Activated naive CD4-positive, alpha-beta T cell treated with anti-CD3 and anti-CD28 coated beads for 36 hours (primary cell): ENCODE measurements at places on chromosomes 2 and 18.

DNA sequence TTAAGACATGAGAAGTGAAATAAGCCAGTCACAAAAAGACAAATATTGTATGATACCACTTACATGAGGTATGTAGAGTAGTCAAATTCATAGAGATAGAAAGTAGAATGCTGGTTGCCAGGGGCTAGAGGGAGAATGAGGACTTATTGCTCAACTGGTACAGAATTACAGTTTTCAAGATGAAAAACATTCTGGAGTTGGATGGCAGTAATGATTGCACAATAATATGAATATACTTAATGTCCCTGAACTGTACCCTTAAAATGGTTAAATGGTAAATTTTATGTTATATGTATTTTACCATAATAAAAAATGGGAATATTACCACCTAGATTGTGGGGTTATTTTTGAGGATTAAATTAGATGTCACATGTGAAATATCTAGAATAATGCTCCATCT lies 341.2 kb downstream of the CLIP4 start:
- DNase-seq: no peak

- DNase-seq: no peak
Observed at GRCh38 chr2:120624738-120625446, 110.8 kb upstream of the GLI2 start.

DNA sequence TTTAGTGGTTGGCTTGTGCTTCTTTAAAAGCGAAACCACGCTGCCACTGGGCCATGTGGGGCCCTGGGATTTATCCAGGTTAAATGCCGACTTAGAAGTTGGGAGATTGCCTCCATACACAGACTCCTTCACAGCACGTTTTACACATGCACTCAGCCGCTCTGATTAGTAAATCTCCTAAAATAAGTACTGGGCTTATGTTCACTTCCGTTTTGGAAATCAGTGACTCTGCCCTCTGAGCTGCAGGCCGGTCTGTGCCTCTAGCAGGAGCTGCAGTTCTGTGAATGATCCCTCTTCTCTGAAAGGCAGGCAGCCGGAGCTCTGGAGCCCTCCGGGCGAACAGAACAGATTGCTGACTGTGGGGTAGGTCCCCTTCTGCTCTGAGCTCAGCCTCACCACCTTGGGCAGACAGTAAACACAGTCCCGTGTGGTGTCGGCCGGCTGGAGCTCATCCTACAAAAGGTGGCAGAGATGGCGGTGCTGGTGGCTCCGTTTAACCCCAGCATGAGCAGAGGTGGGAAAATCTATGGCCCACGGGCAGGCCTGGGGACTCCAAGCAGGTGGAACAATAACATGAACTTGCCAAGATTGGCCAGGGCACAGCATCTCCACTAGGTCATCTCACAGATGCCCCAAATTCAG lies 9.8 kb upstream of the RAB17 start:
- no peak for DNase-seq

- DNase-seq: no peak
Observed at GRCh38 chr18:55551227-55551626, 36.8 kb downstream of the TCF4 start.

DNA sequence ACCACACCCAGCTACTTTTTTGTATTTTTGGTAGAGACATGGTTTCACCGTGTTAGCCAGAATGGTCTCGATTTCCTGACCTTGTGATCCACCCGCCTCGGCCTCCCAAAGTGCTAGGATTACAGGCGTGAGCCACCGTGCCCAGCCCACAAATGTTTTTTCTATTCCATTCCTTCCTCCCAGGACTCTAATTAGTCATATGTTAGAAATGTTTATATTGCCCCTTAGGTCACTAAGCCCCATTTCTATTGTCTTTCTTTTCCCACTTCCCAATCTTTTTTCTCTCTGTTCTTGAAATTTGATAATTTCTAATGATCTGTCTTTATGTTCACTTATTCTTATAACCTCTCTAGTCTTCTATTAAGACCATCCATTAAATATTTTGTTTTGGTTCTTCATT lies 31.3 kb upstream of the CDCA7 start:
- no peak for DNase-seq
